ENCODE measurements at places on chromosomes 1 and 21.

GRCh38 chr1:110627764-110628163, 21.6 kb upstream of the KCNA2 start:
- no peak for DNase-seq

DNA sequence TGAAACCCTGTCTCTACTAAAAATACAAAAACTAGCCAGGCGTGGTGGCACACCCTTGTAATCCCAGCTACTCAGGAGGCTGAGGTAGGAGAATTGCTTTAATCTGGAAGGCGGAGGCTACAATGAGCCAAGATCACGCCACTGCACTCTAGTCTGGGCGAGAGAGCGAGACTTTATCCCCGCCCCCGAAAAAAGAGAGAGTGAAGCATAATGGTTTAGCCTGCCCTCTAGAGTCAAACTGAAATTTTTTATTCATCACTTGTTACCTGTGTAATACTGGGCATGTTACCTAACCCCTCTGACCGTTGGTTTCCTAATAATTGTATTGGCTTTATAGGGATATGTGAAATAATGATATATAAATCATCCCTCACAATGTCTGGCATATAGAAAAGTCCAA, 18.8 kb downstream of the GPR52 start:
- no peak for DNase-seq

- no peak for DNase-seq
Observed at GRCh38 chr1:100794748-100795645, 75.5 kb downstream of the VCAM1 start.

DNA sequence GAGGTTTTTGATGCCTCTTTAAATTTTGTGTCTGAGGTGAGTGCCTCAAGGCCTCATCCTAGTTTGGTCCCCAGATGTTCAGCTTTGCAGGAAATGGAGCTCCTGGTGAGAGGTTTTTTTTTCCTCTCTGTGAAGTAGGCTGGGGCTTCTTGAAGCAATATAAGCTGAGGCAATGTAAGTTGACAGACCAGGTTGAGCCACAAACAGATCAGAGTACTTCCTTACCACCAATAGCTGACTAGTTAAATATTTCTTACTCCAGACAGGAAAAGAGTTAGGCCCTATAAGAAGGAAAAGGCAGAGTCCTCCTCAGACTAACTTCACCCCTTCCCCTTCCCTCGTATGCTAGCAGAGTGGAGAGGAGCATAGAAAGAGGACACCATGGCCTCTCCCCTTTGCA, 341.0 kb downstream of the LMO4 start:
- no peak for DNase-seq

GRCh38 chr1:152459596-152460528, 45.8 kb upstream of the CRNN start:
- peak; percentile 59 for DNase-seq

DNA sequence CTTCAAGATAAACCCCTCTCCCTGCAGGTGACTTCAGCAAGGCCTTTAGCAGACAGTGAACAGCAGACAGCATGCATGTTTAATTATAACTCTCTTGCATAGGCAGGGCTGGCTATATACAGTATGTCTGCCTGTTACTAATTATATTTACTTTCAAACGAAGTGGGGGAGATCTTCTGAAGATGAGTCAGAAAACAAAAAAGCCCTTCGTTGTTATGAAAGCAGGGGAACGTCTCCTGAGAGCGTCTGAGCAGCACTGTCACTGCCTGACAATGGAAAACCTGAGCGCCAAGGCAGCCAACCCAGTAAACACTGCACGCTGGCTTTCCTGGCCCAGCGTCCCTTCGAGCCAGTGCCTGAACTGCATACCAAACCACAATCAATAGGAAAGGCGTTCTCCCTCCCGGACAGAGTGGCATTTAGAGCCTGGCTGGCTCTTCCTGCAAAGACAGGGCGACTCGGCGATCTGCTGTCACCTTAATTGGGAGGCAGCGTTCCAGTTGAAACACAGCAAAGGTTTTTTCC, 54.1 kb downstream of the TOMM20 start:
- peak; percentile 27 for DNase-seq

DNA sequence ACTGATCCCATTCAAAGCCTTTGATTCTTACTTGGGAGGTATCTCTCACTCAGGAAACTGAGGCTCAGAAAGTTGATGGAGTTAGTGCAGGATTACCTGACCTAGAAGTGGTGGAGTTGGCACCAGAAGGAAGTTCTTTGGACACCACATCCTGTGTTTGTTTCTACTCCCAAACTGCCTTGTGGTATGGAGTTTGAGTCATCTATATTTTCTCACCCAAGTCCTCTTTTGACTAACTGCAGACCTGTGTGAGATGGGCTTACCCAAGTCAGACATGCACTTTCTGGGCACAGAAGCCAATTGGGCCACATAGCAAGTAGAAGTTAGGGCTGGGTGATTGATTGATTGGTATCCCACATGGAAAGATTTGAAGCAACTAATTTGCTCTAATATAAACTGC, 36.1 kb downstream of the FGGY start:
- no peak for DNase-seq

DNA sequence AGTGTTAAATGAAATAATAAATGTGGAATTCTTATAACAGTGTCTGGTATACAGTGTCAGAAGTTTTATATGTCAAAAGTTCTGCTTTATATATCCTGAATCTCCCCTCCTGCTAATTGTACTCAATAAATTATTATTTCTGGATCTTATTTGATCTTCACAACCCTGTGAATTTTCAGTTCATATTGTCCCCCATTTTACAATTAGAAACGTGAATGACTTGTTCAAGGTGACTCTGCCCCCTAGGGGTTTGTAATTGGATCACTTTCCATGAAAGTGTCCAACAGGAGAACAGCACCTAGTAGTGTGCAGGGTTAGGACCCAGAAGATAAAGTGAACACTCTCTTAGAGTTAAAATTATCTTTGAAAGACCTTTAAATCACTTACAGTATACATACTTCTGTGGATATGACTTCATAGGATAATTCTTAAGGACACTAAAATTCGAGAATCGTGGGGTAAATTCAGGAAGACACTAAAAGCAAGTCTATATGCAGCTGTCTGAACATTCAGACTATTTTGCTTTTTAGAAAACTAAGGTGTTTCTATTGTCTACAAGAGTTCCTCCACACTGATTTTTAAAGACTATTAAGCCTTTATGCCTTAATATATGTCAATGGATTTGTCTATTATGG, 4.5 kb upstream of the DDR2 start:
- DNase-seq, result peak; percentile 34

DNA sequence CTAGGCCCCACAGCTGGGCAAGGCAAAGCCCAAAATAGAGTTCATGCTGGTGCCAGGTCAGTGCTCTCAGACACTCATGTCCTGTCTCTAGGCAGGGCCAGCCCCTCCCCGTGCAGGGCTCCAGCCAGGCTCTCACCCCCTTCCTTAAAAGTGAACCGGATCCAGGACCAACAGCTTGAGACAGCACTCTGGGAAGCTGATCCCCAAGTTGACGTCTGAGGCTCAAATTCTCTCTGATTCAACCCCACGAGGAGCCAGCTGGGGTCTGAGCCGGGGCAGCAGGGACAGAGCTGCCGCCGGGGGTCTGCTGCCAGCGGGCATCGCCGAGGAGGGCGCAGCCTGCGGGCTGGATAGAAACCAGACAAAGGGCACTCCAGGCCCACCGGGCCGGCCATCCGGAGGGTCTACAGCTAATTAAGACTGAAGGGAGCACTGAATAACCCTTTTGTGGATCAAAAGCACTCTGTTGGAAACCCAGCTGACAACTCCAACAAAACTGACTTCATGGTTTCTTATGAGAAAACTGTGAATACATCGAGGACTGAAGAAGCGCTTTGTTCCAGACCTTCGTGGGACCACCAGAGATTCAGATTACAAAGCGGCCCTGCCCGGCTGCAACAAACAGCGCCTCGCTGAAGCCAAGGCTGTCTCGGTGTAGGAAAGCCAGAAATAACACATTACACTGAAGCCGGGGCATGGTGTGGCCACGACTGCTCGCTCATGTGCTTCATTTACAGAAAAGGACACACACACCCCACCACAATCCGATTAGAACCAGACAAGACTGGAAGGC, 95.8 kb downstream of the PSMG1 start:
- DNase-seq, result no peak

DNA sequence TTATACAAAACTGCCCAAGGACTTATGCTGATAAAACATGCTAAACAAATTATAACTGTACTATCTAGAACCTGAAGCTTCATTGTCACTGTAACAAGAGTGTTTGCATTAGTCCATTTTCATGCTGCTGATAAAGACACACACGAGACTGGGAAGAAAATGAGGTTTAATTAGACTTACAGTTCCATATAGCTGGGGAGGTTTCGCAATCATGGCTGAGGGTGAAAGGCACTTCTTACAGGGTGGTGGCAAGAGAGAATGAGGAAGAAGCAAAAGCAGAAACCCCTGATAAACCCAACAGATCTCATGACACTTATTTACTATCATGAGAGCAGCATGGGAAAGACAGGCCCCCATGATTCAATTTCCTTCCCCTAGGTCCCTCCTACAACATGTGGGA, 100.4 kb downstream of the SPATA6 start:
- DNase-seq, result no peak

DNA sequence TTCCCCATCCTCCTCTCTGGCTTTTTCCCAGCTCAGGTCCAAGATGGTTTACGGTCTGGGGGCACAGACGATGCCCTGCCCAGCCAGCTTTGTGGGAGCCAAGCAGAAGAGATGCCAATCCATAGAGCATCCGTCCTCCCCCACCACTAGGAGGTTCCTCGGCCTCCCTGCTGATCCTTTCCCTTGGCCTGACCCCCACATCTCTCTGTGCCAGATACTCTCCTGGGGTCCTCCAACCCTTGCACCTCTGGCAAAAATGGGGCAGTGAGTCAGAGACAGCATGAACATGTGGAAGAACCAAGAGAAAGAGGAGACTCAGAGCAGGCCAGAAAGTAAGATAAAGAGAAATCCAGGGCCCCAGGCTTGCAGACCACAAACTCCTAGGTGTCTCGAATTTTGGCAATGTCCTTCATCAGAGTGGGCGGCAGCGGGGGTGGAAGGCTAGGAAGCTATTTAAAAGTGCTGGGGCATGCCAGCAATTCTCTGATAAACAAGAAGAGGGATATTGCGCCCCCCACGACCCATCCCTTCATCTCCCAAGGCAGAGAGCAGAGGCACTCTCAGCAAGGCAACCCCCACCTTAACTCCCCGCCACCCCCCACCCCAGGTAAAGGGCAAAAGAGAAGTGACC, 11.4 kb downstream of the BLACAT1 start:
- no peak for DNase-seq

- DNase-seq, result no peak
Observed at GRCh38 chr21:45224189-45224938, 63.3 kb downstream of the POFUT2 start.

- DNase-seq, result no peak
Observed at GRCh38 chr1:61708953-61709907, 15.7 kb downstream of the TM2D1 start.

DNA sequence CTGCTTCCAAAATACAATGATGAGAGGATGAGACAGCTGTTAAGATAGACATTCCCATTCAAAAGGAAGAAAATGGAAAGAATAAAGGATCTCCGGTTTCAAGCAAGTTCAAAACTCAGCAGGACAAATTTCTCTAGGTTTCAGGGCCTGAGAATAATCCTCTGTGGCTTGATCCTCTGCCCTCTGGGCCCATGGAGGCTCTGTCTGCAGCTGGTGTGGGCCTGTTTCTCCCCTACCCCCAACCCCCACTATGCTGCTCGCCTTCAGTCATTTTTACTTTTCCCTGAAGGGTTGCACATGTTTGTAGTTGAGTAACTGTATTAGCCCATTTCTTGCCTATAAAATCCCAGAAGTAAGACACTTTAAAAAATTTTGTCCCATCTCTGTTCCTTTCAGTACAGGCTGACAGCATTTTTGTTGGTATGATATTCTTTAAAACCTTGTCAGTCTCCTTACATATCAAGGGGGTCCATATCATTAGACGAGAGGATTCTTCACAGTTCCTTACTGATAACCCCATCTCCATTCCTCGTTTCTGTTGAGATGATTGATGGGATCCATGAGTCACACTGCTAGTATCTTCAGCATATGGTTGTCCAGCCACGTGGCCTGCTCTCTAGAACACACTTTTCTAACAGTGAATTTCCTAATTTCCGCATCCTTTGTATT, 10.5 kb downstream of the ZMYM4 start:
- DNase-seq, result no peak

DNA sequence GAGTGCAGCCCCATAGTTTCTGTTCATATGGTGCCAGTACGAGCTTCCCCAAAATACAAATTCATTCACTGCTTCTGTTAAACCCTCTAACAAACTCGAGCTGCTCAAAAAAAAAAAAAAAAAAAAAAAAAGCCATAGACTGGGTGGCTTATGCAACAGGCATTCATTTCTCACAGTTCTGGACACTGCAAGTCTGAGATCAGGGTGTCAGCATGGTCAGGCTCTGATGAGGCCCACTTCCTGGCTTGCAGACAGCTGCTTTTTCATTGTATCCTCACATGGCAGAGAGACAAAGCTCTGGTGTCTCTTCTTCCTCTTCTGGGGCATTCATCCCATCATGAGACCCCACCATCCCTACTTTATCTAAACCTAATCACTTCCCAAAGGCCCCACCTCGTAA, 121.6 kb downstream of the PTBP2 start:
- no peak for DNase-seq

- DNase-seq, result no peak
Observed at GRCh38 chr1:61332196-61332753, 249.9 kb downstream of the NFIA start.

DNA sequence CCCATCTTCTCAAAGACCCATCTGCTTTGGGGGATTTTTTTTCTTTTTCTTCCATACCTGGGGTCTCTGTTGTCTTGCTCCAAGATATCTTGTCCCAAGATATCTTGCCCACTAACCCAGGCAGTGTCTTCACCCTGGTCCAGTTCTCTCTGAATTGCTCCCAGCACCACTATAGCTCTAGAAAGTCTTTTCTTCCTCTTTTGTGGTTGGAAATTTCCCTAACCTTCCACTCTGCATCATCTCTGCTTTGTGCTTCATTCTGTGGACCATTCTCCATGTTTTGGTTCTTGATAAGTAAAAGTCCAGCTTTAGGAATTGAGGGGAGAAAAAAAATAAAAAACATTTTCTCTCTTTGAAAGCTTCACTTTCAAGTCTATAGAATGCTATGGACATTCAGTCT, 20.9 kb downstream of the STYXL2 start:
- DNase-seq, result no peak

Data from DMS153 (cell line).